Amniotic epithelial cell (primary cell): ENCODE measurements at places on chromosomes 13 and 19.

DNA sequence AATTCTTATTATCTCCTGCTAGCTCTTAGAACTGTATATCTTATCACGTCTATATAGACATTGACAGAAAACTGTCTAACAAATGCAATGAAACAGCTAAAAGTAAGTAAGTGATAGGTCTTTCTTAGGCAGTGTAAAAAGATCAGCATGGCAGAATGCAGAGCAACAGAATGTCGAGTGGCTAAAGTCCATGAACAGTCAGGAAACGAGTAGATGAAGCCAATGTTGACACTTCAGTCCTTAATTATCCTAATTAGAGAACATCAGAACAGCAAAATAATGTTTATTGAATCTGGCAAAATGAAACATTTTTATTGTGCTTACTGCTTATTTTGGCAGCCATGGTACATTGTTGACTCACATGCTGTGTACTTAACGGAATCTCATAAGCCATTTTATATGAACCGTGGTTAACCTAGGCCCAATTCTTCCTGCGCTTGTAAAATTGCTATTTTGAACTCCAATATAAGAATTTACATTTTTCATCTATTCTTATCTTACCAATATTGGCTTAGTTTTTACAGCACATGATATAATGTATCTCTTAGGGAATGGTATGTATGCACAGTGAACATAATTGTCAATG, 748.1 kb downstream of the DACH1 start:
- DNase-seq: no peak

- DNase-seq: no peak
Measured at GRCh38 chr19:36401475-36401874, 17.0 kb downstream of the ZFP82 start.

- peak; percentile 45 for DNase-seq
Measured at GRCh38 chr19:14147797-14148605, 11.6 kb upstream of the ASF1B start.

DNA sequence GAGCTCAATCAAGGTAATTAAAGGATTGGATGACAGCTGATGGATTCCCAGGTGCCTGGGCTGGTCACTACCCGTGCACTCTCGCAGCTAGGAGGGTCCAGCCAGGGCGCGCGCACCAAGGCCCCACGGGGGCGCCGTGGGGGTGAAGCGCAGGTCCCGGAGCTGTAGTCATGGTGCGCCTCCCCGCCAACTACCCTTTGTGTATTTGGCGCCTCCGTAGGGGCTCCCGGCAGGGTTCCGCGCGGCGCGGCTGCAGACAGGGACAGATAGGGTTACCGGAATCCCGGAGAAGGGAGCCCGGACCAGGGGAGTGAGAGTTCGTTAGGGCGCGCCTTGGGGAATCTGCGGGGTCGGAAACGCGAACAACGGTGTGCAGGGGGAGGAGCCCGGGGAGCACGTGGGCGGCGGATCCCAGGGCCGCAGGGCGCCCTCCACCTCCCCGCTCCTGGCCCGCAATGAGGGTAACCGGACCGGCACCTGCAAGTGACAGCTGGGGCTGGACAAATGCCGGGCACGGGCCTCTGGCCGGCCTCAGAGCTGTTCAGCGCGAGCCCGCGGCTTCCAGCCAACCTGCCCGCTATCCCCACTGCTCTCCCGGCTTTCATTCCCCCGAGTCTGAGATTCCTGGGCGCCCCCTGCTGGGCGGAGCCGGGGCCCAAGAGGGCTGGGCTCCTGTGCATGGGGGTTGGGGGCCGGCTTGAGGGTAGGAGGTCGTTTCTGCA, 3.4 kb upstream of the PRAM1 start:
- peak; percentile 43 for DNase-seq

- DNase-seq: no peak
Measured at GRCh38 chr19:45362291-45362690, 8.1 kb downstream of the ERCC2 start.

GRCh38 chr19:6241680-6242377, 37.9 kb downstream of the MLLT1 start:
- DNase-seq: no peak

DNA sequence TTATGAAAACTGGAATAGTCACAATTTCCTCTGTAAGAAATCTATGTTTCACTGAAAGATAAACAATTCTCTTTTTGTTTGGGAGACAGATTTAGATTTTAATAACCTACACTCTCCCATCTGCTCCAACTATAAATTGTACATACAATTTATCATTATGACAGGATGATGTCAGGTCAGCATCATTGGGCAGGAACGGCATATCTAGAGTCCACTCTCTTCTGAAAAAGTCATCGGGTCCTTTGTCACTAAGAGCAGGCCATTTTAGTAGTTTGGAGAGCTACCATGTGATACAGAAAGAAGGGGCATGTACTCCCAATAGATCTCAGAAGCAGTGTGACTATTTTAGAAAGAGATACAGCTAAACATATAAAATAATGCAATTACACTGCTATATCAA, 180.8 kb upstream of the ARGLU1 start:
- no peak for DNase-seq

DNA sequence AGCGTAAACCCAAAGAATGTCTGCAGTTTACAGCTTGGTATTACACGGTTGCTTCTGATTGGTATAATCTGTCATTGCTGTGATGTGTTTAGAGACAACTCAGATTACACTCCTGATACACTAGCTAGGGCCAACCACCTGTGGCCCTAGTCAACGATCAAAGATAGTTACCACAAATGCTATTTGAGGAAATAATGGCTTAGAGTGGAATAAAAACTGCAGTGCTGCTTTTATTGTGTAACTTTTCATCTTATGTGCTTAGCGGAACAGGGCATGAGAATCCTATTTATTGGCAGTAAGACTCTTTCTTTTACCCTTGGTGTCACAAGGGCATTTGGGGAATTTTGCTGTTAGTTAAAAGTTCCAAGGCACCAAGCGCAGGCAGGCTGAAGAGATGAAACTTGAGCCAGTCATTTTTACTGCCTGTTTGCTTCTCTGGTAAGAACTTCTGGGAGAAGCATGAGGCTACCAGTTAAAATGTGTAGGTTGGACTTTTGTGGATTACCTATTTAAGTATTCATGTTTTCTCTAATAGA, 363.3 kb downstream of the KCNRG start:
- no peak for DNase-seq

- no peak for DNase-seq
Measured at GRCh38 chr13:101109005-101109404, 307.3 kb downstream of the NALCN start.

- DNase-seq: no peak
Measured at GRCh38 chr19:57280962-57281400, 696 bp downstream of the ZNF460 start.
